ENCODE measurements at places on chromosomes 5 and 9.

- no peak for DNase-seq
Measured at GRCh38 chr9:112271466-112272098, 61.8 kb downstream of the PTBP3 start.

DNA sequence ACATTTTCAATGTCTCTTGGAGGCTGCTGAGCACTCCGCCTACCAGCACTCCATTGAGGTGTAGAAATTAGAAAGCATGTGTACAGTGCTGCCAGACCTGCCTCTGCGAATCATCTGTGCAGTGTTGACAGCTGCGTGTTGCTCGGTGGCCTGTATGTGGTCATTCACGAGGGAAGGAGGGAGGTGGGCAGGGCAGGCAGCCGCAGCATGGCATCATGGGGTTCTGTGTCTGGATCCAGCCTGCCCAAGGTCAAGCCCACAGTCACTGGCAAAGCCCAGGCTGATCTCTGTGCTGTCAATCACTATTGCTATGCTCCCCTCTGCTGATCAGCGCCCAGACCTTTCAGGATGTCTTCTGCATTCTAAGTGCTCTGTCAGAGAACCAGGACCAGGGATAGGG is 8.0 kb upstream of the PDZD2 start:
- no peak for DNase-seq

GRCh38 chr5:68048516-68048915 is 167.0 kb upstream of the PIK3R1 start:
- no peak for DNase-seq

GRCh38 chr5:52915176-52915875 is 73.8 kb upstream of the ITGA2 start:
- peak; percentile 21 for DNase-seq

DNA sequence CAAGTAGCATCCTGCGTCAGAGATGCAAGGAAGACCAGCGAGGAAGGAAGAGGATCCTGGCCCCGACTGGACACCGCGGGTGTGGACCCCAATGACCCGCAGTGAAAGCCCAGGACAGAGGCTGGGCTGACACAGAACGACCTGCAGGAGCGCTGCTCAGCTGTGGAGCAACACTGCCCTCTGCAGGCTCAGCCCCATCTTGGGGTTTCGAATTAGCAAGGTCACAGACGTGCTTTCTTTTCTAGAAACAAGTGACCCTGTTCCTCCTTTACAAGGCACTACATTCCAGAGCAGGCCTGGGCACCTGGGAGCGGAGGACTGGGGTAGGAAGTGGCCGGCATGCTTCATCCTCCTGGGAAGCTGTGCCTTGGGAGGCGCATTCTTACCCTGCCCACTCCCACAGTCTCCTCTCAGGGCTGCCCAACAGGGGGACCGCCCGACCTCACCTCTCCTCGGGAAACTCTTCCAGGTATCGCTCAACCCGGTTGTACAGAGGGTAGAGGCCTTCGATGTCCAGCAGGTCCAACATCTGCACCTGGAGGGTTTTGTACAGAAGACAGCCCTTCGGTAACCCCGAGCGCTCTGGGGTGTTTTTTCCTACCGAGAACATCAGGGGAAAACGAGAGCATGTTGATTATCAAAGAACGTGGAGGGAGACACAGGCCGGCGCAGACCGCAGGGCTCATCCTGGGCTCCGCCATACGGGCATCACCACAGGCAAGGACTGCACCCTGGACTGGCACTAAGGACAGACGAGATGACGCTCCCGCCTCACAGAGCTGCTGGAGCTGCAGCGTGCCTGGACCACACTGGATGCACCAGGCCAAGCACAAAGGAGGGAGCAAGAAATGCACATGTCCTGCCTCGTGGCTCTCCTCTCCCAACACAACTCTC is 35.0 kb downstream of the IPPK start:
- DNase-seq: peak; percentile 95

GRCh38 chr5:63935103-63935502 is 27.1 kb downstream of the HTR1A start:
- no peak for DNase-seq

DNA sequence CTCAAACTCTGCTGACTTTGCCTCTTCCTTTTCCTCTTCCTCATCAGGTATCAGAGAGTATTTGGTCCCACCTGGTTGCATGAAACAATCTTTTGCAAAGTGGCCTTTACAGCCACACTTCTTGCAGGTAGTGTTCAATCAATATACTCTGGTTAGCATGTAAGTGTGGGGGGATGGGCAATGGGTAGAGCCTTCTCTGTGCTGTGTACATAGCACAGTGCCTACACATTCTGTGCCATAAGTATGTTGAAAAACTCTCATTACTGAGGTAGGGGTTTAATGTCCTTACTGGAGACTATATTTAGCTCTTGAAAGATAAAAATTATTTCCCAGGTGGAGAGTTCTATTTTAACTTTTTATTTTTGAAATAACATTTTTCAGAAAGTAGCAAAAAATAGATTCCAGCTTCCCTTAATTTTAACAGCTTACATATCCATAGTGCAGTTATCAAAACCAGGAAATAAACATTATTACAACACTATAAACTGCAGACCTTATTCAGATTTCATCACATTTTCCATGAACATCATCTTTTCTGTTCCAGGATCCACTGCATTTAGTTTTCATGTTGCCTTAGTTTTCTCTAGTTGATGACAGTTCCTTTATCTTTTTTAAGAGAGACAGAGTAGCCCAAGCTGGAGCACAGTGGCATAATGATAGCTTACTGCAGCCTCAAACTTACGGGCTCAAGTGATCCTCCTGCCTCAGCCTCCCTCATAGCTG is 15.1 kb downstream of the TTC1 start:
- DNase-seq: no peak

DNA sequence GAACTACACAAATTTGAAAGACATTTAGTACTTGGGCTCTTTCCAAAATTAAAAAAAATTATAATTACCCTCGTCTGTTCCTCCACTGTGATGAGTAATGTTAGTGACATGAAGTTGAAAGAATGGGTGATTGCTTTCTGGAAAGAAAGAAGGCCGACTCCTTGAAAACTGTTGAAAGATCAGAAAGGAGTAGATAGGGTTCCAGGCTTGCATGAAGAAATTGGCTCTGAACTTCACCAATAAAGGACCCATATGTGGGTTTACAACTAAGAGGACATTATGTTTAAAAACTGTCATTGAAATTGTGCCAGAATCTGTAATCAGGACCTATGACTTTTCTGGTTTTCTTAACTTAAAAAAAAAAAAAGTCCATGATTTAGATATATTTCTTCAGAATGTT is 20.7 kb upstream of the MOCS2 start:
- DNase-seq: no peak

DNA sequence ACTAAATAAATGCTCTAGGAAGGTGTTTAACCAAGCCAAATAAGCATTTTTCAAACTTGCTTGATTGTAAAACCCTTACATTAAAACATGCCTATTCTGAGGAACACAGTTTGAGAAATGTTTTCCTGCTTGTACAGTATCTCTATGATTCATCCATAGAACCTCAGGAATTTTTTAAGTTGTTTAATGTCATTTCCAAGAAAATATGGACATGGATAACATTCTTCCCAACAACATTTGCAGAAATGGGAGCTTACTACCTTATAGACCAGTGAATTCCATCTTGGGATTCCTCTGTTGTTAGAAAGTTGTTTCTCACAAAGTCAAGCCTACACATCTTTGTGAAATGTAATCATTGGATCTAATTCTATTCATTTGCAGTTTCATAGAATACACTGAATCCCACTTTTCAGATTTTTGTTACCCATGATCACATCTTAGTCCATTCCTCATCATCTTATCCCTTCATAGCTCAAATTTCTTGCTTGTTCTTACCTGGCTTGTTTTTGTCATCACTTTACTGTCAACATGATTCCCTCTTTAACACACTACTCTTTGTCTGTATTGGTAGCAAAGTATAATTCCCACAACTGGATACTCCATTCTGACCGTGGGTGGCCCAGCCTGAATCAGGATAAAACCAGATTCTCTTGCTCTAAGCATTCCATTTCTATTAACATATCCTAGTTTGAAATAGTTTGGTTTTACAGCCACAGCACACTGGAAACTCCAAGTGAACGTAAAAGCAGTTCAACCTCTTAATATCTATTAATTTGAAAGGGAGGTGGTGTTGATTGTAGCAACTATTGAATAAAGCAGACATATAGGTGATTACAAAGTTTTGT is 49.4 kb upstream of the PAPPA start:
- no peak for DNase-seq

GRCh38 chr9:131098391-131099101 is 2.2 kb downstream of the AIF1L start:
- DNase-seq: peak; percentile 46

DNA sequence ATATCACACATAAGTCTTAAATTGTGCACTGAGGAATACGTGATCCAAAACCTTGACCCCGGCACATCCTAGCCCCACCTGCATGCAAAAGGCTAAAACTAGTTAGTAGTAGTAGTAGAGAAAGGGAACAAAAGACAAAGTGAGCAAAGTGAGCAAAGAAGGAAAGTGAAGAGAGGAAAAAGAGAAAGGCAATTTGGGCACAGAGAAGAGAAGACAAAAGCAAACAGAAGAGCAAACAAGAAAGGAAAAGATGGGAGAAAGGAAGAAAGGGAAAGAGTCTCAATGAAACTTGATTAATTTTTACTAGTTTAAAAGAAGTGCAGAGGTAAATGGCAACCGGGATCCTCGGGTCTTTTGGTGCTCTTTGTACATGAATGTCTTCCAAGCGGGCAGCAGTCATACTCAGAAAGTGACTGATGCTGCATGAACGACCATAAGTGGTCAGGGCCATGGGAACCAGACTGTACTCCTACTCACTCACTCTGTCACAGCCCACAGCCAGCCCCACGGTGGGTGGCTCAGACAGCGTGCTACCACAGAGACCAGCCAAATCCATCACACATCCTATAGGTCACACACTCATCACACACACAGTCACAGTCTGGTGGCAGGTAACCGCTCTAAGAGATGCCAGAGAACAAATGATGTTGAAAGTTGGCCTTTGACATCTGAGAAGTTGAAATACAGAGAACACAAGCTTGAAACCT is 203.9 kb downstream of the FBN2 start:
- DNase-seq: no peak

DNA sequence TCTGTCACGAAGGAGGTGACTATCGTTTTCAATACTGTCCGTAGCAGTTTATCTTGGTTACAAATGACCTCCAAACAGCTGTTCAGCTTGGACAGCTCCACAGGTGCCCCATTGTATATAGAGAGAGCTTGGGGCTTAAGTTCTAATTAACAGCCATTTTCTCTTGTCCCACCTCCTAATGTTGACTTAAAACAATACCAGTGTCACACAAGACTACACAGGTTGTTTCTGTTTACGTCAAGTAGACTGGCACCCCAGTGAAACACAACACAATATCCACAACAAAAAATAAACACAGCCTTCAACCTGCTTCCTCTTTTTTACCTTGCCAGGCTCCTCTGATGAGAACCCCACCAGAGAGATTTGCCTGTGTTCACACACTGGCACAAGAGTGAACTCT is 39.8 kb upstream of the TLE1 start:
- no peak for DNase-seq

DNA sequence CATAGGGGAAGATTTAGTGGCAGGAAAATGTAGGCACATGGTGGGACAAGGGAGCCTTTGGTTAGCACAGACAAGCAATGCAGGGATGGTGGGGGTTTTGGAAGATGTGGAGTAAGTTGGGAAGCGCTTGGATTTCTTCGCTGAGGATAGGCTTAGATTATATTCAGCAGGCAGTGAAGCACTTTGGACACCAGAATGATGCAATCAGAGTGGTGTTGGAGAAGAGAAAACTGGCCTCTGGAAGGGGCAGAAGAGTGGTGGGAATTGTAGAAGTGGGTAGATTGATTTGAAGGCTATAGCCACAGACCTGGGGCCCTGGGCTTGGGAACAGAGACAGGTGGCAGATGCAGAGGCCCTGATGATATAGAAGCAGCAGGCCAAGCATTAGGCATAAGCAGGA is 28.3 kb downstream of the SLC25A48 start:
- DNase-seq: no peak

DNA sequence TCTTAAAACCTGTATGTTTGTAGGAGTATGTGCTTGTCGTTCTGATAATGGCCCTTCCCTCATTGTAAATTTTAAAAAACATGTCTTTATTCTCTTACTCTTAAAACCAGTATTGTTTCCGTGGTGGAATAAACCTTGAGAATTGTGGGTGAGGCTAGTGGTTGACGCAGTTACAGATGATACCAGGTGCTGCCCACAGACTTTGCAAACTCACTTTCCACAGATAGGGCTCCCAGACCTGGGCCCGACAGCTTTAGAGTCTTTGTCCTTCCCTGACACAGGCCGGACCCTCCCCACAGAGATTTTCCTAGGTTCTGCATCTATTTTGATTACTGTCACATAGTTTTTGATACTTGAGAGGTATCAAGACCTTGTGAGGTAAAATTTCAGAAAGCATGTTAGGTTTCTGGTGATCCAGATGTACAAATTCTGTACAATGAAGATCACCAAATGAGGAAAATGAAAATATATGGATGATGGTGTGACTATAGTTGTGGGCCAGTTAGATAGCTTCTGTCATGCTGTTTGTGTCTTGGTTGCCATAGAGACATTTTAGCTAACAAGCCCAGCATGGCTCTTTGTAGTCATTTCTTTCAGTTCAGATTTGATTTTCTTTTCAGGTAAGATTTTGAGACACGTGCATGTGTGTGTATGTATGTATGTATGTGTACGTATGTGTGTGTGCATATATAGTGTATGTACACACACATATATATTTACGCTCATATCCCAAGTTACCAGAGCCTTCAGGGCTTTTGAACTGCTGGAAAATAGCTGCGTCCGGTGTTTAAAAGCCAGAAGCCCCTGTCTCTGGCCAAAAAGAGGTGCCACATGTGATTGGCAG is 33.8 kb downstream of the DMRT1 start:
- no peak for DNase-seq

DNA sequence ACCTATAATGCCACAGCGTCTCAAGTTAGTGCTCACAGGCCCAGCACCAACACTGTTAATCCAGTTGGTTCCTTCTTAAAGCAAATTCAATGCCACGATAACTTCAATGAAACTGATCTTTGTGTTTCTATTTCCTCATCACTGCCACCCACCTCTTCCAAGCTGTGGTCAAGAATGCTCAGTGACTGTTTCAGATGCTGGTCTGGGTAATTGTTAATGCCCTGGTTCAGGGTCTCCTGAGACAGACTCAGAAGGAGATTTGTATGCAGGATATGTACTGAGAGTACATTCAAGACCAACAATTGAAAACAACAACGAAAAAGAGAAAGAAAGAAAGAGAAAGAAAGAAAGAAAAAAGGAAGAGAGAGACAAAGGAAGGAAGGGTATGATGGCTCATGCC is 505.3 kb downstream of the TLE4 start:
- DNase-seq: no peak

- no peak for DNase-seq
Measured at GRCh38 chr5:176529741-176530141, 7.5 kb downstream of the RNF44 start.

- DNase-seq: no peak
Measured at GRCh38 chr9:27929841-27930240, 356.6 kb upstream of the C9orf72 start.

DNA sequence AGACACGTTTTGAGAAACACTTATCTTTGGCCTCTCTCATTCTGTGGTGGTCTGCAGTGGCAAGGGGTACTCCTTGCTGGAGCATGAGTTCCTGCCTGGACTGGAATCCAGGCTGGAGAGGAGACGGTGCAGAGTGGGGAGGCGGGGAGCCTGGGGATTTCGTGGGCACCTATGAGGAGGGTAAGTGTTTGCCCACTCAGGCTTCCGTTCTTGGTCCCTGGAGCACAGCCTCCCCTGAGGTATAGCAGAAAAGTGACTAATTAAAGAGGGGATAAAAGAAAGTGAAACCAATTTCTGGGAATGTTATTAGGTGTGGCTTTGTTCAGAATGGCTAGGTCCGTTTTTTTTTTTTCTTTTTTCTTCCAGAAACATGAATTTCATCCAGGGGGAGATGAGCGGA is 90.8 kb downstream of the ARHGAP26 start:
- no peak for DNase-seq

Data from WTC11 (cell line).